ENCODE measurements at places on chromosomes 16 and 17. TPM values are rescaled to one million over a fixed set of nuclear protein-coding genes. Genes with fewer than 3 reads are reported as not detected.
A peak's percentile ranks its signal among the peaks of the same experiment; 100 is the strongest.

- peak; percentile 28 for DNase-seq
- no peaks in the 10 kb centered on the region for H3K27me3 ChIP-seq
- H3K4me3 ChIP-seq = no peak overlapping the region
- H3K27ac ChIP-seq = no peak overlapping the region
- H3K36me3 ChIP-seq = peaks cover 61% of the 10 kb centered on the region
Measured at GRCh38 chr17:68585643-68586042, 15.5 kb downstream of the FAM20A start.

DNA sequence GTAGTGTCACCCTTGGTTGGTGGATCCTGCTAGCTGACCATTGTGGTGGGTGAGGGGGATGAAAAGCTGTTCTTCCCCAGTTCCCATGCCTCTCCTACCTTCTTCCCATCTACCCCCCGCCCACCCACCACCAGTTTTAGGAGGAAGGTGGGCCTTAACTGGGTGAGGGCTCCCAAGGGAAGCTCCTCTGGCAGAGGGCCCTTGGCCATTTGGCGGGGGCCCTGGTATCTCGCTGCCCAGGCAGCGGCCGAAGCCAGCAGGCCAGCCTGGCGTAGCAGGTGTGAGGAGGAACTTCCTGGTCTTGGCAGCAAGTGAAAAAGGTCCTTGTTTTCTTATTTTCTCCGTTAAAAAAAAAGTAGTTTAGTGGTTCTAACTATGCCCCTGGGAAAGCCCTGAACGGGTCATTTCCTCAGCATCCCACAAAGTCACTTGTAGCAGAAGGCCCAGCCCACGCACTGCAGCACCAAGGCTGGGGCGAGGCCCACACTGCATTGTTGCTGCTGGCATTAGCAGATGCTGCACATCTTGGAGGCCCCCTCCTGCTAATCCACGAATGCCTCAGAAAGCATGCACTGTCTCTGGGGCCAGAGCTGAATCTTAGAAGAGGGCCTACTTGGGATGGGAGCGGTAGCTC is 72.5 kb downstream of the MPRIP start:
- no peak for DNase-seq
- no peak overlapping the region for H3K4me3 ChIP-seq
- H3K27ac ChIP-seq = no peak overlapping the region

DNA sequence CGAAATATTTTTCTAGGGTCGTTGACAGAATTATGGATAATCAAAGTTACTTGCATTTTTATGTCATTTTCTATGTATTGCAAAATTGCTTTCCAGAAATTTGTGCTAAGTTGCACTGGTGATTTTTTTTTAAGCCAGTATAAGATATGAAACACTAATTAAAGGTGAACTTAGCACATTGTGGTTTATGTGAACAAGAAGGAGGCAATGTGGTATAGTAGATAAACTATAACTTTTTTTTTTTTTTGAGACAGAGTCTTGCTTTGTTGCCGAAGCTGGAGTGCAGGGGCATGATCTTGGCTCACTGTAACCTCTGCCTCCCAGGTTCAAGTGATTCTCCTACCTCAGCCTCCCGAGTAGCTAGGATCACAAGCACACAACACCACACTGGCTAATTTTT is 13.2 kb downstream of the DGKE start:
- no peak overlapping the region for H3K27ac ChIP-seq
- H3K4me1 ChIP-seq = no peaks in the 10 kb centered on the region
- H3K27me3 ChIP-seq = no peaks in the 10 kb centered on the region
- no peak for DNase-seq

- H3K36me3 ChIP-seq = no peaks in the 10 kb centered on the region
- no peaks in the 10 kb centered on the region for H3K4me1 ChIP-seq
- no peak for DNase-seq
- no peak overlapping the region for H3K4me3 ChIP-seq
- no peak overlapping the region for H3K27ac ChIP-seq
- no peaks in the 10 kb centered on the region for H3K27me3 ChIP-seq
Measured at GRCh38 chr16:64408699-64409098, 713.2 kb downstream of the CDH11 start.

DNA sequence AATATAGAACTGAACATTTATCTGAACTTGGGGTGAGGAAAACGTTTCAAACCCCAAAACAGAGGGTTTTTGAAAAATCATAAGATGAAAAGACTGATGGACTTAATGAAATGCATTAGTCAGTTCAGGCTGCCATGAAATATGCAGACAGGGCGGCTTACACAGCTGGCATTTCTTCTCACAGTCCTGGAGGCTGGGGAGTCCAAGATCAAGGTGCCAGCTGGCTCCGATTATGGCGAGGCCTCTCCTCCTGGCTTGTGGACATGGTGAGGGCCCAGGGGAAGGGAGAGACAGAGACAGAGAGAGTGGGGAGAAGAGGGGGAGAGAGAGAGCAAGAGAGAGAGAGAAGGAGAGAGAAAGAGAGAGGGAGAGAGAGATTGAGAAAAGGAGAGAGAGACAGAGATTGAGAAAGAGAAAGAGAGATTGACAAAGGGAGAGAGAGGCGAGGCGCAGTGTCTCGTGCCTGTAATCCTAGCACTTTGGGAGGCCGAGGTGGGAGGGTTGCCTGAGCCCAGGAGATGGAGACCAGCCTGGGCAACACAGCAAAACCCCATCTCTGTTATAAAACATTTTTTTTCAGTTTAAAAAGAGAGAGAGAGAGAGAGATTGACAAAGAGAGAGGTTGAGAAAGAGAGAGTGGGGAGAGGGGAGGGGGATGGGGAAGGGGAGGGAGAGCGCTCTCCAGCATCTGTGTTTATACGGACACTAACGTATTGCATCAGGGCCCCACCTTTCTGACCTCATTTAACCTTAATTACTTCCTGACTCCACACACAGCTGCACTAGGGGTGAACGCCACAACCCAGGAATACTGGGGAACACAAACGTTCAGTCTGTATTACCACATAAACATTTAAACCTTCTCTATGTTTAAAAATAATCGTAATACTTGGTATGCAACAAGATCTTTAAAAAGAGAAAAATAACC is 24.6 kb upstream of the RPH3AL start:
- H3K27ac ChIP-seq = no peak overlapping the region
- H3K4me3 ChIP-seq = no peak overlapping the region
- H3K4me1 ChIP-seq = no peaks in the 10 kb centered on the region
- DNase-seq = no peak
- peaks cover 3% of the 10 kb centered on the region for H3K36me3 ChIP-seq
- no peaks in the 10 kb centered on the region for H3K27me3 ChIP-seq

DNA sequence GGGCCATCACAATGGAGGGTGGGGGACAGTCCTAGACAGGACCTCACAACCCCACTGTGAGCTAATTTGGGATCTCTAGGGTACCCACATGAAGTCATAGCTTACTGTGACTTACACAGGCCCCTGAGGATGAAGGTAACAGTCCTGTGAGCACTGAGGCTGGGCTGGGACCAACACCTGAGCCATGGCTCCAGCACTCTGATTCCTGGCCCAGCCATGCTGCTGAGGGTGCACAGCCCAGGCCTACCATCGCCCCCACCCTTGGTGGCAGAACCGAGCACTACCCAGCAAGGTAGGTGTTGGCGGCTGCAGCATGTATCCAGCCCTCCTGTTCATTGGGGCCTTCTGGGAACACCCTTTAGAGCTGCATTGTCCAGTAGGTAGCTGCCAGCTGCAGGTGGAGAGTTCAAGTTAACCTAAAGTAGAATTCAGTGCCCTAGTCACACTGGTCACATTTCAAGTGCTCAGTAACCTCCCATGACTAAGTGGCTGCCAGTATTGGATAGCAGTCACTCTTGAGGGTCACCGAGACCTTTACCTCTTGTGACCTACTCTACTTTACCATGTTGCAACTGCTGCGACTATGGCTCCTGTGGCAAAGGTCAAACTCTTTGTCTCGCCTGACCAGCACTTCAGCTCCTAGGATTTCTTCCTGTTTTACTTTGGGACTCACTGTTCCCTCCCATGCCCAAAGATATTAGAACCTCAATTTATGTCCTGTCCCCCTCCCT is 11.6 kb downstream of the AKAP1 start:
- peaks cover 22% of the 10 kb centered on the region for H3K4me1 ChIP-seq
- H3K27me3 ChIP-seq = no peaks in the 10 kb centered on the region
- H3K27ac ChIP-seq = no peak overlapping the region
- DNase-seq = no peak
- peaks cover 3% of the 10 kb centered on the region for H3K36me3 ChIP-seq
- H3K4me3 ChIP-seq = no peak overlapping the region

- H3K36me3 ChIP-seq = no peaks in the 10 kb centered on the region
- no peak for DNase-seq
- no peak overlapping the region for H3K27ac ChIP-seq
- no peak overlapping the region for H3K4me3 ChIP-seq
- no peaks in the 10 kb centered on the region for H3K27me3 ChIP-seq
Measured at GRCh38 chr16:11326084-11326736, 19.0 kb upstream of the RMI2 start.

GPT2 gene
- 68.8 TPM for total RNA-seq

DNA sequence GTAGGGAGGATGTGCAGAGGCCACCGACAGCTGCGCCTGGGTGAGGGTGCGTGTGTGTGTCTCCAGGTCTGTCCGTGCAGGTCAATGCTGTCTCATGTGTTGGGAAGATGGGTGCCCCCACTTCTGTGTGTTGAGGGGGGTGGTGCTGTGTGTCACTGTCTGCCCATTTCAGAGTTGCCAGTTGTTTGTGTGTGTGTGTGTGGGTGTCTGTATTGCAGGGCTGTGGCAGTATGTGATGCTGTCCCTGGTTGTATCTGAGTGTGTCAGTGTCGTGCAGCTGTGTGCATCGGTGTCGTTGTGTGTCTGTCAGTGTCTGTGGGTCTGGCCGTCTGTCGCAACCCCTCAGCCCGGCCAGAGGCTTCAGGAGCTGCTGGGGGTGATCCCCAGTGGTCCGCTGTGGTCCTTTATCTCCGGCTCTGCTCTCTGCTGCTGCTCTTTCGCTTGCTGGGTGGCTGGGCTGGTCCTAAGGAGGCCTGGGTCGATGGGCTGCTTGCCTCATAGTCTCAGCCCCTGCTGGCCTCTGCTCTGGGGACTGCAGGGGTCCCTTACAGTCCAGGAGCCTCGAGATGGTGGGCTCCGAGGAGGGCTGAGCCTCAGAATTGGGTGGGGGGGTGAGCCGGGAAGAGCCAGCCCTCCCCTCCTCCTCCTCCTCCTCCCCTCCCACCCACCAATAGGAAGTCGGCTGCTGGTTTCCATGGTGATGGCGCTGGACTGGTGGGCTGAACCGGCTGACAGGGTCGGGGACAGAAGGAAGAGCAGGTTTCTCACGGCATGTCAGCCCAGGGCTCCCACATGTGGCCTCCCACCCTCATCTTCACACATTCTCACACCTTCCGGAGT is at the start of gene TSPOAP1:
TSPOAP1 (minus strand) TSS at position 601 of the 840 bp plus-strand sequence. CDS start 875 bp downstream, outside the sequence.
- no peaks in the 10 kb centered on the region for H3K36me3 ChIP-seq
- peak within 1 kb of the TSS; percentile 58 for H3K4me3 ChIP-seq
- H3K27ac ChIP-seq = no peak within 1 kb of the TSS
- H3K4me1 ChIP-seq = peaks cover 5% of the 10 kb centered on the region

- H3K36me3 ChIP-seq = no peaks in the 10 kb centered on the region
- no peak for DNase-seq
- no peaks in the 10 kb centered on the region for H3K27me3 ChIP-seq
- no peak overlapping the region for H3K4me3 ChIP-seq
- no peaks in the 10 kb centered on the region for H3K4me1 ChIP-seq
Measured at GRCh38 chr16:51210087-51210486, 59.0 kb upstream of the SALL1 start.

GRCh38 chr16:4908854-4909401 is 28.0 kb downstream of the PPL start:
- H3K4me3 ChIP-seq = no peak overlapping the region
- no peaks in the 10 kb centered on the region for H3K27me3 ChIP-seq
- H3K36me3 ChIP-seq = no peaks in the 10 kb centered on the region
- no peaks in the 10 kb centered on the region for H3K4me1 ChIP-seq
- H3K27ac ChIP-seq = no peak overlapping the region

DNA sequence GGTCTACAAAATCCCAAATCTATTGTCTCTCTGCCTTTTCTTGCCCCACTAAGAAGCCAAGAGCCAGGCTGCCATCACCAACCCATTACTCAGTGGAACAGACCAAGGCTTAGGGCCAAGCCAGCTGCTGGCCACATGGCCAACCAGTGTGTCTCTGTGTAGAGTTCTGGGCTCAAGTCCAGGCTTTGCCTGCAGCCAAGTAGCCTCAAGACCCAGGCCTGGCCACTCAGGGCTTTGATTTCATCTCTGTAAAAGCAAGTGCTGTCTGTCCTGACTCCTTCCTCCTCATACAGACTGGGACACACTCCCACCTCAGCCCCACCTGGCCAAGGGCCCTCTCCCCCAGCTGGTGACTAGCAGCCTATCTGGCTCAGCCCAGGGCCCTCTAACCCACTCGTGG is 14.6 kb downstream of the SREBF1 start:
- DNase-seq = no peak
- H3K36me3 ChIP-seq = peaks cover 22% of the 10 kb centered on the region
- H3K4me3 ChIP-seq = no peak overlapping the region
- H3K27me3 ChIP-seq = no peaks in the 10 kb centered on the region
- H3K4me1 ChIP-seq = peaks cover 11% of the 10 kb centered on the region
- H3K27ac ChIP-seq = no peak overlapping the region

SULT1A4 gene
- total RNA-seq = 7.6 TPM

AXIN2 gene
- total RNA-seq = 35.6 TPM

GRCh38 chr17:44314869-44315661 is 6.7 kb downstream of the RUNDC3A start:
- H3K27ac ChIP-seq = no peak overlapping the region
- peak overlapping the region; percentile 64 for H3K4me3 ChIP-seq
- DNase-seq = peak; percentile 88

C16orf96 gene
- 2.0 TPM for total RNA-seq

LRRC37A gene
- total RNA-seq = 2.0 TPM

GRCh38 chr16:48831076-48831722 is 221.2 kb upstream of the N4BP1 start:
- H3K27me3 ChIP-seq = no peaks in the 10 kb centered on the region
- no peaks in the 10 kb centered on the region for H3K36me3 ChIP-seq
- peaks cover 2% of the 10 kb centered on the region for H3K4me1 ChIP-seq
- no peak overlapping the region for H3K4me3 ChIP-seq
- H3K27ac ChIP-seq = no peak overlapping the region
- DNase-seq = peak; percentile 63

- DNase-seq = no peak
- no peak overlapping the region for H3K4me3 ChIP-seq
- H3K27me3 ChIP-seq = no peaks in the 10 kb centered on the region
- no peaks in the 10 kb centered on the region for H3K36me3 ChIP-seq
- no peak overlapping the region for H3K27ac ChIP-seq
- H3K4me1 ChIP-seq = peaks cover 3% of the 10 kb centered on the region
Measured at GRCh38 chr16:13436641-13437412, 483.1 kb upstream of the ERCC4 start.

CCDC78 gene
- total RNA-seq = 12.1 TPM

- peak overlapping the region; percentile 72 for H3K4me3 ChIP-seq
- peaks cover 74% of the 10 kb centered on the region for H3K27me3 ChIP-seq
- H3K4me1 ChIP-seq = no peaks in the 10 kb centered on the region
- DNase-seq = peak; percentile 48
Measured at GRCh38 chr16:86515777-86516622, 5.7 kb downstream of the FOXF1 start.

DNA sequence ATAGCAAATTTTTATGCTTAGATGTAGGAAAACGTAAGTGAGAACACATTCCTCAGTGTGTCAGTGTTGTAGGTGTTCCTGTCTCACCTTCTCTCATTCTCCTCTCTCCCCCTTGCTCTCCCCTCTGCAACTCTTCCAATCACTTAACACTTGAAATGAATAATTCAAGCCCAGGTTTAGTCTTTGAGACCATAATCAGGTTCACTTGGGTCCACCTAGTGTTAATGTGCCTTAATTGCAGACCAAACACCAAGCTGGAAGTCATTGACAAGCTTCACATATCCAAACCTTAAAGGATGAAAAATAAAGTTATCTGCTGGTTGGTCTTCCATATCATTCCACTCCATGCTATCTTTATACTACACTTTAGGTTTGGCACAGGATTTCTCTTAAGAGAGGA is 37.0 kb downstream of the STXBP4 start:
- peaks cover 8% of the 10 kb centered on the region for H3K36me3 ChIP-seq
- no peaks in the 10 kb centered on the region for H3K27me3 ChIP-seq
- H3K4me1 ChIP-seq = no peaks in the 10 kb centered on the region
- no peak overlapping the region for H3K27ac ChIP-seq
- H3K4me3 ChIP-seq = no peak overlapping the region
- peak; percentile 56 for DNase-seq
